Mesothelial cell of epicardium (in vitro differentiated cells): ENCODE measurements at places on chromosomes 4 and X. TPM values are rescaled to one million over a fixed set of nuclear protein-coding genes. Genes with fewer than 3 reads are reported as not detected.

EVC gene
- 48.4 to 51.4 TPM (median 49.4 TPM) in 3 replicates for total RNA-seq

GAGE12E gene
- not detected in 3 replicates for total RNA-seq

SPANXC gene
- 0.82 TPM in 1 of 3 replicates, not detected in the others for total RNA-seq

CXCL9 gene
- total RNA-seq, result not detected in 3 replicates

KLB gene
- not detected in 3 replicates for total RNA-seq

DNA sequence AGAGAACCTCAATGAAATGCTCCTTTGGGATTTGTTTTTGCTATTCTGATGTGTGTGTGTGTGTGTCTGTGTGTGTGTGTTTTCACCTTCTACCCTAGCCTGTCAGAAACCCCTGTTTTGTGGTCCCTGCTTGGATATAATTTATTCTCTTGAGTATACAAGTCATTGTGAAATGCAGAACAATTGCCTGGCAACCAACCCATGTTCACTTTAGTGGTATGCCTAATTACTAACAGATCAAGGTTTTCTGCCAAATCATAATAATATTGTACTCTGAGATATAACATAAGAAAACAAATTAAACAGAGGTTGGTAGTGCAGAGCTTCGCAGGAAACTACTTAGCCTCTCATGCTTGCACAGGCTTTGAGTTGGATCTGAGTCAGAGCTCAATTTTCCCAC, 7.0 kb upstream of the TET2 start:
- H3K36me3 ChIP-seq, result no peaks in the 10 kb centered on the region
- H3K27ac ChIP-seq, result no peak overlapping the region
- H3K4me1 ChIP-seq, result peaks cover 11% of the 10 kb centered on the region
- H3K27me3 ChIP-seq, result peaks cover 3% of the 10 kb centered on the region
- H3K4me3 ChIP-seq, result no peak overlapping the region
- DNase-seq, result no peak

- peak overlapping the region; percentile 87 for H3K27ac ChIP-seq
- peaks cover 36% of the 10 kb centered on the region for H3K4me1 ChIP-seq
- no peaks in the 10 kb centered on the region for H3K36me3 ChIP-seq
- DNase-seq, result peak; percentile 26
- H3K27me3 ChIP-seq, result peaks cover 3% of the 10 kb centered on the region
Observed at GRCh38 chr4:102344520-102344953, 745 bp downstream of the SLC39A8 start.

DNA sequence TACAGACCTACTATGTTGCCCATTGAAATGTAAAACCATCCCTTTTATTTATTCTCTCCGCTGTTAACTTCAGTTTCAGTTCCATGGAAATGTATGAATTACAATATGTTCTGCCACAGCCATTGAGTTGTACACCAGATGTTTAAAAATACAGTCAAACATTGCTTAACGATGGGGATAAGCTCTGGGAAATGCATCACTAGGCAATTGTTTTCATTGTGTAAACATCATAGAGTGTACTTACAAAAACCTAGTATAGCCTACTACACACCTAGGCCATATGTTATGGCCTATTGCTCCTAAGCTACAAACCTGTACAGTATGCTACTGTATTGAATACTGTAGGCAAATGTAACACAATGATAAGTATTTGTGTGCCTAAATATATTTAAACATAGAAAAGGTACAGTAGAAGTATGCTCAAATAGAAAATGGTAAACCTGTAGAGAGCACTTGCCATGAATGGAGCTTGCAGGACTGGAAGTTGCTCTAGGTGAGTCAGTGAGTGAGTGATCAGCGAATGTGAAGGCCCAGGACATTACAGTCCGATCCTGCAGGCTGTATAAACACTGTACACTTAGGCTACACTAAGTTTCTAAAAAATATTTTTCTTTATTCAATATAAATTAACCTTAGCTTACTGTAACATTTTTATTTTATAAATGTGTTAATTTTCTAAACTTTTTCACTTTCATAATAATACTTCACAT, 2.7 kb upstream of the PF4V1 start:
- H3K27me3 ChIP-seq, result peaks cover 54% of the 10 kb centered on the region
- no peak overlapping the region for H3K4me3 ChIP-seq
- H3K4me1 ChIP-seq, result no peaks in the 10 kb centered on the region
- H3K27ac ChIP-seq, result no peak overlapping the region
- H3K36me3 ChIP-seq, result no peaks in the 10 kb centered on the region

DNA sequence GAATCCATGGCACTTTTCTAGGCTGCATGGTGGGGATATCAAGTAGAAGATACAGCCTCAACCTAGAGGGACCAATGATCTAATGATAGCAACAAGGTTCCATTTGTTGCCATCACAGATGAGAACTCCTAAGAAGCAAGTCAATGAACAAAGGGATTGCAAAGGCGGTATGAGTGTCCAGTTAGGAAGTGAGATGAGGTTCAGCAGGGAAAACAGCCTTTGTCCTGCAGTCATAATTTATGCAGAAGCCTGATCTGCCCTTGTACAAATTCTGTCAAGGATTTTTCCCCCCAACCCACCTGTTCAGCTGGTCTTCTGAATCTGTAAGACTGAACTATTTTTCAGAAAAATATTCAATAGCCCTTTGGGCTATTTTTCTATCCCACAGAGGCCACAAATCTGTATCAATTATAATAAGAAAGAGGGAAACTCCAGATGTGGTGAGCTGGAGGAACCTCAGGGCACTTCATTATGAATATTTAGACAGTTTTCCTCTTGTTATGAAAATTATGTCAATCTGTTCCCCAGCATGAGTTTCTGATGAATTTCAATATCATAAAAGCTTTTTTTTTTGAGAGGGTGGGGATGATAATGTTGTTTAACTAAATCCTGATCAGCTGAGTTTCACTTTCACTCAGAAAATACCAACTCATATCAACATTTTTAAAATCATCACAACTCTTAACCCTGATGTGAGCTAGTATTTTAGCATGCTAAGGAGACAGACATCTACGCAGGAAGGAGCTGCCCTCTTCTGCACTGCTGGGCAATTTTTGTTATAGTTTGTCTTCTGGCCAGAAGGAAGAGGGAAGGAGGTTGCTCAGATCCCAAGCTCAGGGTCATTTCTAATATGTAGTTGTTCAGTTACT, 127.2 kb upstream of the MAP3K15 start:
- H3K36me3 ChIP-seq, result peaks cover 2% of the 10 kb centered on the region
- no peak overlapping the region for H3K4me3 ChIP-seq
- H3K27me3 ChIP-seq, result no peaks in the 10 kb centered on the region
- H3K27ac ChIP-seq, result no peak overlapping the region
- peaks cover 18% of the 10 kb centered on the region for H3K4me1 ChIP-seq
- DNase-seq, result no peak

DNA sequence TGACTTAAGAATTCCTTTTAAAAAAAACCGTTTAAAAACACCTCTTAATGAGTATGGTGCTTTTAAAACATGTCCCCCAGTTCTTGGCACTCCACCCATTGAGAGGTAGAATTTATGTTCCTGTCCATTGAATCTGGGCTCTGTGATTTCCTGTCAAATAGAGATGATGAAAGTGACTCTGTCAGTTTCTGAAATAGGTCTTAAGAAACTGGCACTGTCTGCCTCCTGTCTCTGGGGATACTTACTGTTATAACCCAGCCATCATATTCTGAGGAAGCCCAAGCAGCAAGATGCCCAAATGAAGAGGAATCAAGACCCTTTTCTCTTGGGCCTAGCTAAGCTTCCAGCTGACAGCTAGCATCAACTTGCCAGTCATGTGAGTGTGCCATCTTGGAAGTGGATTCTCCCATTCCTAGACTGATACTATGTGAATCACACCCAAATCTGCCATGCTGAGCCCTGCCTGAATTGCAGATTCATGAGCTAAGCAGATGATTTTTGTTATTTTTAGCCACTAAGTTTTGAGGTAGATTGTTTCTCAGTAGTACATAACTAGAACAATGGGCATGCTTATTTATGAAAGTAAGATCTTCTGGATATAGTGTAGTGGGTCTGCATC, 22.8 kb downstream of the C4orf54 start:
- peaks cover 4% of the 10 kb centered on the region for H3K27me3 ChIP-seq
- no peaks in the 10 kb centered on the region for H3K36me3 ChIP-seq
- H3K4me3 ChIP-seq, result no peak overlapping the region
- no peaks in the 10 kb centered on the region for H3K4me1 ChIP-seq
- no peak overlapping the region for H3K27ac ChIP-seq

DNA sequence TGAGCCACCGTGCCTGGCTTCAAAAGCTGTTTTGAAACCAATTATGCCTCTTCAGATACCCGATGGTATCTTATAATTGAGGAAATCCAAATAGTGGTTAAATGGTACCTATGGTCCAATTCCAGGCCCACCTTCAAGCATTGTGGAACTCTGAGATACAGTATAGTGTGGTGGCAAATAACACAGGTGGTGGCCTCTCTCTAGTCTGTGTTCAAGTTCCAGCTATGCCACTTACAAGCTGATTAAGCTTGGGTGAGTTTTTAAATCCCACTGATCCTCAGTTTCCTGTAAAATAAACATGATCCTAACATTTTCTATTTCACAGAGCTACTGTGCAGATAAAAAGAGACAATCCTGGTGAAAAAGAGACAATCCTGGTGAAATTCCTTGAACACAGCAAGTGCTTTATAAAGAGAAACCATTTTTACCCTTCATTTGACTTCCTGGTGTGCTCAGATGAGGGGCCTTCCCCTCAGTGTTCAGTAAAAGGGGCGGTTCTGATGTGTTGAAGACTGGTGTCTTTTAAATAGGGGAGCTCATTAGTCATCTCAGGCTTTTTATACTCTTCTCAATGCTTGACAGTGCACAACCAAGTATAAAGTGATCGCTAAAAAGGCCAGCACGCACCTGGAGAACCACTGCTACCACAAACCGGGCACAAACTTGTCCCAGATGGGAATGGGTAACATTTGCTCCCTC, 30.8 kb upstream of the CD40LG start:
- H3K4me1 ChIP-seq, result no peaks in the 10 kb centered on the region
- H3K36me3 ChIP-seq, result no peaks in the 10 kb centered on the region
- no peak overlapping the region for H3K27ac ChIP-seq
- H3K27me3 ChIP-seq, result no peaks in the 10 kb centered on the region
- no peak for DNase-seq
- no peak overlapping the region for H3K4me3 ChIP-seq

GRCh38 chrX:101484135-101484534, 1.1 kb upstream of the ARMCX4 start:
- peaks cover 9% of the 10 kb centered on the region for H3K36me3 ChIP-seq
- no peak for DNase-seq
- H3K4me3 ChIP-seq, result peak overlapping the region; percentile 3
- peak overlapping the region; percentile 33 for H3K27ac ChIP-seq

GRCh38 chr4:1296324-1297022, 6.8 kb downstream of the MAEA start:
- H3K36me3 ChIP-seq, result peaks cover 11% of the 10 kb centered on the region
- H3K4me1 ChIP-seq, result peaks cover 24% of the 10 kb centered on the region
- H3K27me3 ChIP-seq, result no peaks in the 10 kb centered on the region
- no peak overlapping the region for H3K4me3 ChIP-seq
- DNase-seq, result no peak

GRCh38 chr4:94947681-94948108, 189.9 kb downstream of the BMPR1B start:
- H3K27me3 ChIP-seq, result no peaks in the 10 kb centered on the region
- no peak overlapping the region for H3K4me3 ChIP-seq
- H3K4me1 ChIP-seq, result peaks cover 6% of the 10 kb centered on the region
- no peak for DNase-seq

GRCh38 chrX:15749642-15750610, 11.9 kb downstream of the CA5B start:
- H3K36me3 ChIP-seq, result peaks cover 9% of the 10 kb centered on the region
- no peak overlapping the region for H3K4me3 ChIP-seq
- no peak for DNase-seq
- no peaks in the 10 kb centered on the region for H3K27me3 ChIP-seq

DNA sequence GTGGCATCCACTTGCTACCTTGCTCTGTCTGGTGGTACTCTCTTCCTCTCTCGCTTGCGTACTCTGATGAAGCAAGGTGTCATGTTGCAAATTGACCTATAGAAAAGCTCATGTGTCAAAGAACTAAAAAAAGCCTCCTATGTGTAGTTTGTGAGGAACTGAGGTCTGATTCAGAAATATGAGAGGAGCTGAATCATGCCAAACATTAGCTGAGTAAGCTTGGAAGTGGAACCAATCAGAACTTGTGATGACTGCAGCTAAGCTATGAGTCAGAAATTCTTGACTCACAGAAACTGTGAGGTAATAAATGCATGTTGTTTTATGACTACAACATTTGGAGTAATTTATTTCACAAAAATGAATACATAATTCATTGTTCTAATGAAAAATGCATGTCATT, 2138.8 kb downstream of the PCDH7 start:
- H3K27me3 ChIP-seq, result no peaks in the 10 kb centered on the region
- no peak for DNase-seq
- H3K4me3 ChIP-seq, result no peak overlapping the region
- no peak overlapping the region for H3K27ac ChIP-seq
- no peaks in the 10 kb centered on the region for H3K4me1 ChIP-seq

GRCh38 chr4:182289809-182290208, 46.6 kb downstream of the TENM3 start:
- peaks cover 1% of the 10 kb centered on the region for H3K27me3 ChIP-seq
- no peak overlapping the region for H3K27ac ChIP-seq
- H3K4me3 ChIP-seq, result no peak overlapping the region
- no peaks in the 10 kb centered on the region for H3K4me1 ChIP-seq

DNA sequence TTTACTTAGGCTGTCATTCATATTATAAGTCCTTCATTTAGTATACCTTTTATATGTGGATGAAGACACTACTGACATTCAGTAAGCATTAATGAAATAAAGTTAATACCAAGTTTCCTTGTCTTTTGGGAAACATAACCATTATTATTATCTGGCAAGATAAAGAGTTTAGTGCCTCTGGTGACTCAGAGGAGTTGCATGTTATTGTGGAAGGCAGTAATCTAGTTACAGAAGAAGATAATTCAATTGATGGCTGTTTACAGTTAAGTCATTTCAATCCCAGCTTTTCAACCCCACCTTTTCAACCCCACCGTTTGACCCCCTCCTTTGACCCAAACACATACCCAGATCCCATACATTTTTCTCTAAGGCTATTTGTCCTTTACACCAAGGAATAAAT, 143.8 kb downstream of the FANCB start:
- H3K4me3 ChIP-seq, result no peak overlapping the region
- peaks cover 2% of the 10 kb centered on the region for H3K36me3 ChIP-seq
- DNase-seq, result no peak
- H3K4me1 ChIP-seq, result no peaks in the 10 kb centered on the region
- no peak overlapping the region for H3K27ac ChIP-seq

DNA sequence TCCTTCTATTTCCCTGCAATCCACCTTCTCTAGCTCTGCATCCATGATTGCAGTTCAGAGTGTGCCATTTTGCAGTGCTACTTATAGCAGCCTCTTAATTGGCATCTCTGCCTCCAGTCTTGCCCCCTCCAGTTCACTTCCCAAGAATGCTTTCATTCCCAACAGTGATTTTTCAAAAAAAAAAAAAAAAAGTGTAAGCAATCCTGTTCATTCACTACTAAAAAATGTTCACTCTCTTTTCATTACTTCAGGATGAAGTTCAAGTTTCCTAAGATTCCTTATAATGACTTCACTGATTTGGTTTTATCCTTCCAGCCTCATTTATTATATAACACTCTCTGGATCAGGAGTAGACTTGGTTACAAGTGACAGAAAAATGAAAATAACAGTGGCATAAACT, 124.7 kb upstream of the LNX1 start:
- no peaks in the 10 kb centered on the region for H3K27me3 ChIP-seq
- DNase-seq, result no peak
